ENCODE measurements at places on chromosomes 3 and 15. TPM values are rescaled to one million over a fixed set of nuclear protein-coding genes. Genes with fewer than 3 reads are reported as not detected.
A peak's percentile ranks its signal among the peaks of the same experiment; 100 is the strongest.

The GOLGA8T gene
- not detected for total RNA-seq

GRCh38 chr15:22893081-22893480, 54.6 kb downstream of the NIPA2 start:
- no peak for DNase-seq

DNA sequence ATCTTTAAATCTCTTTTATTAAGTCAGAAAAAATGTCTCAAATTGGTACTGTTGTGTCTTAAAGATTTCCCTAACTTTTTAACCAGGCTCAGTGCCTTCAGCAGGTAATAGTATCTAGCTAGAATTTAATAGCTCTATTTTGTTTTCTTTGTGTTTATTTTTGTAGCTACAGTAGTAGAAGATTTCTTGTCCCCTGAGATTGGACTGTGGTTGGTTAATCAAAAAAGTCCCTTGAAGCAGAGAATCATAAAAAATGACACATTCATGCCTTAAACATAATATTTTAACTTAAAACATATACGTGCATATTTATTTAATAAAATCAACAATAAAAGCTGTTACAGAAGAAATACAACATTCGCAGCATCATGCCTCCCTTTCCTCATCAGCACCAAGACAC, 102.8 kb downstream of the EEFSEC start:
- no peak for DNase-seq

DNA sequence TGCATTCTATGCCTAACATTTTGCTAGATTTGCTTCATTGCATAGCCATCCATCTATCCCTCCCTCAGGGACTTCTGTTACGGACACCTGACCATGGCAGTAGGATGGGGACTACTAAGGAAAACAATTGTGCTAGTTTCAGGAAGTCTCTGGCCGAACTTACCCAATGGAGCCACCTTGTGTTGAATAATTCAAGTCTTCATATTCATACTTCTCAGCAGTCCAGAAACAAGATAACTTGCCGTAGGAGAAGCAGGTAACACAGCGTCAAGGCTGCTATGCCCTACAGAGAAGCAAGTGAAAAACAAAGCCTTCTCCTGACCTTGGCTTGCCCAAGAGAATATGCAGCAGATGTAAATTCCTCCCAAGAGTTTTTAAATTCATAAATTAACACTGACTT, 685.3 kb downstream of the GRM7 start:
- peak; percentile 18 for DNase-seq

- no peak for DNase-seq
These were observed 1002.4 kb upstream of the SEMA6D start for GRCh38 chr15:46714950-46715349.

DNA sequence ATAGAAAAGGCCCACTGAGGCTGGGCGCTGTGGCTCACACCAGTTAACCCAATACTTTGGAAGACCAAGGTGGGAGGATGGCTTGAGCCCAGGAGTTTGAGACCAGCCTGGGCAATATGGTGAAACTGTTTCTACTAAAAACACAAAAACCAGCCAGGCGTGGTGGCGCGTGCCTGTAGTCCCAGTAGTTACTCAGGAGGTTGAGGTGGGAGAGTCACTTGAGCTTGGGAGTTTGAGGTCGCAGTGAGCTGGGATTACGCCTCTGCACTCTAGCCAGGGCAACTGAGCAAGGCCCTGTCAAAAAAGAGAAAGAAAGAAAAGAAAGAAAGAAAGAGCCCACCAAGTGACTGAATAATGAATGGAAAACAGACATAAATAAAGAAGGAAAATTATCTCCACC, 32.0 kb downstream of the TAMM41 start:
- no peak for DNase-seq

- no peak for DNase-seq
These were observed 3.3 kb upstream of the ACOX2 start for GRCh38 chr3:58540176-58540858.

GRCh38 chr3:52829482-52829881, 990 bp downstream of the ITIH4 start:
- no peak for DNase-seq

GRCh38 chr3:66411474-66411873, 89.3 kb downstream of the LRIG1 start:
- no peak for DNase-seq

DNA sequence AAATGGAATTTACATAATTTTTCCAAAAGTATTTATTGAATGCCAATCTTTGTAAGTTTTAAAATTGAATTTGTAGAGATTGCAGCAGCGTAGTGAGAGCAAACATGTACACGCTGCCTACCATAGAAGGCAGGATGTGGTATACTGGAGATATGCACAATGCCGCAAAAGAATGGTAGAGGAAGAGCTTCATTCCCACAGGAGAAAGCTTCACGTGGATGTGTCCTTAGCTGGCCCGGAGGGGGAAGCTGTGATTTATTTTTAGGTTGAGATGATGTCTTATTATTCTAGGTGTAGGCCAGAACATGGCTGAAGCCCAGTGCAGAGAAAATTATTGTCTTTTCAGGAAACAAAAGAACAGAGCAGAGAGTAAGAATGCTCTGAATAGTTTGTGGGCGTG, 743.3 kb upstream of the BCHE start:
- DNase-seq, result no peak

DNA sequence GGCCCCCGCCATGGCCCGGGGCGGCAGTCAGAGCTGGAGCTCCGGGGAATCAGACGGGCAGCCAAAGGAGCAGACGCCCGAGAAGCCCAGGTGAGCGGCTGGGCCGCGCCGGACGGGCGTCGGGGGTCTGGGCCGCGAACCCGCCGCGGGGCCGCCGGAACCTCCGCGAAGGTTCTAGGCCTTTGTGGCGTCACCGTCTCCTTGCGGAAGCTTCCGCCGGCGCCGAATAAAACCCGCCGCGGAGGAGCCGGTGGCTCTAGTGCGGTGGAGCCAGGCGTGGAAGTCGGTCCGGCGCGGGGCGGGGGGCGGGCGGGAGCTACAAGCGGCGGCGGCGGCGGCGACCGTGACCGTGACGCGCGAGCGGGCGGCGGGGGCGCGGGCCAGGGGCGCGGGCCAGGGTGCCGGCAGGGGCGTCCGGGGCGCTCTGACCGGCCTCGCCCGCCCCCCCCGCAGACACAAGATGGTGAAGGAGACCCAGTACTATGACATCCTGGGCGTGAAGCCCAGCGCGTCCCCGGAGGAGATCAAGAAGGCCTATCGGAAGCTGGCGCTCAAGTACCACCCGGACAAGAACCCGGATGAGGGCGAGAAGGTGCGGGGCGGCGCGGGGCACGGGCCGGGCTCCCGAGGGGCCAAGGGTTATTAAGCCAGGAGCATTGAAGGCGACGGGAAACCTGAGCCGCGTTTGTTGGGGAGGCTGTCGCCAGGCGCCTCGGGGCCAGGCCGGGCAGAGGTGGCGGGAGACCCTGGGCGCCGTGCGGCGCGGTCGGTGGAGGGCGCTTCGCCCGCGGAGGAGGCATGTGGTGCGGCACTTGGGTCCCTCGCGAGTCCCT, at the start of gene DNAJA4:
Gene DNAJA4, plus strand, starts transcription at position 259 of the 833 bp plus-strand sequence. Its CDS starts 202 bp downstream, at position 461.
- no peak for DNase-seq

DNA sequence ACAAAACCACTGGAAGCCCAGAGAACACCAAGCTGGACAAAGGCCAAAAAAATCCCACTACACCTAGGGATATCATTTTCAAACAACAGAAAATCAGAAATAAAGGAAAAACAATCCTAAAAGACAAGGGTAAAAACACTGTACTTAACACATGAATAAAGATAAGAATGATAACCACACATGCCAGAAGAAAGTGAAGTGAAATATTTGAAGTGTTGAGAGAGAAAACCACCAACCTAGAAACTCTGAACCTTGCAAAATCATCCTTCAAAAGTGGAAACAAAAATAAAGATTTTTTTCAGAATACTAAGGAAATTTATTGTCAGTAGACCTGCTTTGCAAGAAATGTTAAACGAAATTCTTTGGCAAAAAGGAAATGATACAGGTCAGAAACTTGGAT, 45.1 kb downstream of the KPNA1 start:
- DNase-seq, result no peak

GRCh38 chr3:180417241-180417640, 184.7 kb upstream of the TTC14 start:
- DNase-seq, result no peak

DNA sequence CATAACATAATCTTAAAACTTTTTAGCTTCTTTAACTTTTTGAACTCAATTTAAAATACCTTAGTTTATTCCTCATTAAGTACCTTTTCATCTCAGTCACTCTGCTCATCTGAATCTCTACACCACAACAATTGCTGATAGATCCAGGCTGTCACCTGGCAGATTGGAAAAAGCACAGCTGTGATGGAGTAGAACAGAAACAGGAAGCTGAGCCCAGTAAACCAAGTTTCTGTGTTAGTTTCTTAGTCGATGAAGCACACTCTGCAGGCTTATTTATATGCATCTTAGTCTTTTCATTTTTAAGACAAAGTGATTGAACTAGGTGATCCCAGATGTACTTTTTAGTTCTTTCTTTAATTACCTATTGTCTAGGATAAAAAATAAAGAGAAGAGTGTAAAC, 1398.0 kb upstream of the ALCAM start:
- DNase-seq, result no peak

GRCh38 chr3:188212308-188212969, 58.5 kb downstream of the LPP start:
- peak; percentile 98 for DNase-seq

The HEG1 gene
- 19.6 TPM for total RNA-seq

GRCh38 chr15:34853001-34853758, 57.8 kb upstream of the ACTC1 start:
- DNase-seq, result no peak

- no peak for DNase-seq
These were observed 102.9 kb downstream of the SRGAP3 start for GRCh38 chr3:9146367-9147071.

DNA sequence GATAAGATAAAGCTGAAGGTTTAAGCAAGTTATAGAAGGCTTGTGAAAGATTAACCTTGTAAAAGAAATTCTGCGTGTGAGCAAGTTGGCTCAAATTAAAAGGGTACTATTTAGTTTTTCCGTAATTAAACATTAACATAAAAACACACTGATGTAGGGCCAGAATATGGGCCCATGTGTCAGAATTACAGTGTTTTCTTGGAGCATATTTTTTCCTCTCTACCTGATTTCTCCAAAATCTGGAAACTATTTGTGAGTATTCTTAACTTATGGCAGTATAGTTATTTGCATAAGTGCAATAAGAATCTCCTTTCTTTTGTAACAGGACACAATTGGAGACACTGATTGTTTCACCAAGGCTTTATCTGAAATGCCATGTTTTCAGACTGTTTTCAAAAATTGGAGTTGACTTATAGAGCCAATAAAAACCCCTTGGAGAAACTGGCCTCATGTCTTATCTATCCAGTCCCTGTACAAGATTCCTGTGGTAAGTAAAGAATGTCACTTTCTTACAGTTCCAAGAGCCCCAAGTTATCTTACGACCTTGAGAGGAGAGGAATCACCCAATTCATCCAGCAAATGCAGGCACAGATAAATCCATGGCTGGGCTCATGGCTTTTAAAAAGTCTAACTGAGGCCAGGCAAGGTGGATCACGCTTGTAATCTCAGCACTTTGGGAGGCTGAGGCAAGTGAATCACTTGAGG, 47.8 kb upstream of the P2RY1 start:
- DNase-seq, result no peak

- DNase-seq, result no peak
These were observed 10.8 kb downstream of the FOXL2 start for GRCh38 chr3:138935863-138936740.

The SPRED1 gene
- 12.3 TPM for total RNA-seq

The CFAP44 gene
- 2.1 TPM for total RNA-seq

DNA sequence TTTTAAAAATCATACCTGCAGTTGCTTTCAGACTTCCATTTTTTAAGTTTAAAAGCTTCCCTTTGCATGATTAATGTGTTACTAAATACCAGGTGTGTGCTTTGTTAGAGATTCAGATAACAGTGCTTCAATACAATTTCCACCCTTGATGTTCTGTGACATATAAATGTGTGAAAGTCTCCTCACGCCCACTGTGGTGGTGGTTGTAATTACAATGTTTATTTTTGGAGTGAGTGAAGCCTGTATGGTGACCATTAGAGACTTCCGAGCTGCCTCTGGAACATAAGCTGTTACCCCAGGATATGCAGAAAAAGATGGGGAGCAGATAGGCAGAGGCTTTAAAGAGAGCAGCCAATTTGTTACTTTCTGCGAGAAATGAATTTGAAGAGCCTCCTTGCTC, 57.2 kb downstream of the P3H2 start:
- no peak for DNase-seq

The SLC6A20 gene
- 2.8 TPM for total RNA-seq

GRCh38 chr3:77362936-77363335, 323.0 kb downstream of the ROBO2 start:
- no peak for DNase-seq

The MST1R gene
- 5.6 TPM for total RNA-seq

DNA sequence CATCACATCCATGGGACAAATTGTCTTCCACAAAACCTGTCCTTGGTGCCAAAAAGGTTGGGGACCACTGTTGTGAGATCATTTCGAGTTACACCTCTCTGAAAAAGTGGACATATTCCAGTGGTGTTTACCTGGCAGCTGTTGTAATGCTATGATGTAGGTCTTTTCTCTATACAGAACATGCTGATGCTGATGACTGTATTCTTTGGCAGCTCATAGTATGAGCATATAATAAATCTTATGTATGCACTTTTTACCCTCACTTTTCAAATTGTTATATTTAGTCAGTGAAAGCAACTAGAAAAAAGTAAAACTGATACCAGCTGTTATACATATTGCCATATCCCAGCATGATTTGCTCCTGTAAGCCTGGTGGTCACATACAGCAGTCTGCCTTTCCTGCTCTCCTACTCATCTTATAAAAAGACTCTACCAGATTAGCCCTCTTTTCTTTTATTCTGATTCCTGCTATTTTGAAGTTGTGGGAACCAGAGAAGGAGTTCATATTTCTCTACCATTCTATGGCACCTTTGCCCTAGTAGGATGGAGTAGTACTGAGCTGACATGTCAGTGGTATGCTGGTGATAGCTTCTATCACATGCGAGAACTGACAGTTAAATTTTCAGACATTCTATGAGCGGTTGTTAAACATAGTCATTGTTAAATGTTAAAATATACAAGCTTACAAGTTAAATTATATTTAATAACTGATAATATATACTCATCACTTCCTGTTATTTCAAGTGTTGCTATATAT, 128.7 kb downstream of the FNDC3B start:
- DNase-seq, result no peak

- DNase-seq, result no peak
These were observed 100.2 kb downstream of the FMN1 start for GRCh38 chr15:33094336-33094735.

The NEK10 gene
- total RNA-seq, result 0.06 TPM

GRCh38 chr3:3998140-3998922, 199.1 kb downstream of the LRRN1 start:
- DNase-seq, result peak; percentile 3

DNA sequence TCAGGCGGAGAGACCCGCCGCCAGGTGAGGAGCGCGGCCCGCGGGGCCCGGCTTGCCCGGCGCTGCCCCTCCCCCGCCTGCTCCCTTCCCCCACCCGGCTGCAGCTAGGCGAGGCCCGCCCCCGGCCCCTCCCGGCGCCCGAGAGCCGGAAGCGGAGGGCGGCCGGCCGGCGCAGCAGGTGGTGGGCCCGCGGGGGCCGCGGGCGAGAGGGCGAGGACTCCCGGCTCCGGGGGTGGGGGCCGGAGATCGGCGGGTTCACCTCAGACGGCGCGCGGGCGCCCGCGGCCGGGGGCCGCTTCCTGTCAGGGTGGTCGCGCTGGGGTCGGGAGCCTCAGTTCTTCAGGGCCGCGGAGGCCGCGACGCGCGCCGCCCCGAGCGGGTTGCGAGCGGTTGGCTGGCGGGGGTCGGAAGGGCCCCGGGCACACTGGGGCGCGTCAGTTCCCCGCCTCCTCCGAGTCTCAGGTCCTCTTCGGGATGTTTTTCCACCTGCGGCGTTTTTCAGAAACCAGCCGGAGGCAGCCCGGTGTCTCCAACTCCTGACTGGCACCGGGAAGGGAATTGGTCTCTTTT, 395 bp downstream of the ZFAND6 start:
- no peak for DNase-seq

The CHRFAM7A gene
- total RNA-seq, result not detected
